Left lung (tissue), 14 donors: ENCODE measurements at places on chromosomes 12 and 14.

DNA sequence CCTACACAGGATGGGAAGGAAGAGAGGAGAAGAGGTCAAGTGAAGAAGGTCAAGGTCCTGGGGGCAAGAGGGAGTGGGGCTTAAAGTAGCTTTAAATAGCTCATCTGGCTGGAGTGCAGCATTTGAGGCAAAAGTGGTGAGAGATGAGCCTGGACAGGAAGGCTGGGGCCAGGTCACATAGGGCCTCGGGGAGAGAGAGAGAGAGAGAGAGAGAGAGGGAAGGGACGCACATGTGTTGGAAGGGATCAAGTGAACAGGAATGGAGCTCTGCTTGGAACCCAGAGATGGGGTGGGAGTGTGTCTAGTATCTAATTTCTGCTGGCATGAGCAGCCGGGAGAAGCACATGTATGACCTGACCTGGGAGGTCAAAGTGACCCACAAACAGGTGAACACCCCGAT lies 407.5 kb downstream of the MED13L start:
- DNase-seq = no peak

DNA sequence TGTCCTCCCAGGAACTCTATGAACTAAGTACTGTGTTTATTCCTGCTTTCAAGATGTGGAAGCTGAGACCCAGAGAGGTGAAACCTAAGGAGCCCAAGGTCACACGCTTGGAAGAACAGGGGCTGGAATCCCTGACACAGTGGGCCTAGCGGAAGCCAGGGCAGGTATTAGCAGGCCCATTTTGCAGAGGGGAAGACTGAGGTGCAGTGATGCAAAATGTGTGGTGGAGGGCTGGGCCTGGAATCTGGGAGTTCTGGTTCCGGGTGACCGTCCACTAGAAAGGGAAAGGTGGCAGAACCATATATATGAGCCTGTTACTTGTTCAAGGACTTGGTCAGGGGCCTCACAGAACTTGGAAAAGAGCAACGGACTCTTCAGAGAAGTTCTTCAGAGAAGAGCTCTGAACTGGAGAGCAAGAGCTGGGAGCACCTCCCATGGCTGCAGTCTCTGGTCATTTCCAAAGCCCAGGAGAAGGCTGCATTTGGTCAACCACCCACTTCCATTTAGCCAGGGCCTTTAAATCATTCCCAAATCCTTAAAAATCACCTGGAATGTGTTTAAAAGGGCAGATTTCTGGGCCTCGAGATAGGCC lies 119.5 kb downstream of the CHST11 start:
- DNase-seq = no peak

GRCh38 chr12:3592856-3593625 lies 102.0 kb downstream of the PRMT8 start:
- no peak for DNase-seq

DNA sequence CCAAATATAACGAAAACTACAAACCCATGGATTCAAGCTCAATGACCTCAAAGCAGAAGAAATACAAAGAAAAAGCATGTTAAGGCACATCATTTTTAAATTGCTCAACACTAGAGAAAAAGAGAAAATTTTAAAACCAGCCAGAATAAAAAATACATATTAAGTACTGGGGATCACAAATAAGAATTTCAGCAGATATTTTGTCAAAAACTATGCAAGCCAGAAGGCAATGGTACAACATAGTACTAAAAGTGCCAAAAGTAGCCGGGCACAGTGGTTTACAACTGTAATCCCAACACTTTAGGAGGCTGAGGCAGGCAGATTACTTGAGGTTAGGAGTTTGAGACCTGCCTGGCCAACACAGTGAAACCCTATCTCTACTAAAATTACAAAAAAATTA lies 10.2 kb downstream of the SGPP1 start:
- no peak for DNase-seq

DNA sequence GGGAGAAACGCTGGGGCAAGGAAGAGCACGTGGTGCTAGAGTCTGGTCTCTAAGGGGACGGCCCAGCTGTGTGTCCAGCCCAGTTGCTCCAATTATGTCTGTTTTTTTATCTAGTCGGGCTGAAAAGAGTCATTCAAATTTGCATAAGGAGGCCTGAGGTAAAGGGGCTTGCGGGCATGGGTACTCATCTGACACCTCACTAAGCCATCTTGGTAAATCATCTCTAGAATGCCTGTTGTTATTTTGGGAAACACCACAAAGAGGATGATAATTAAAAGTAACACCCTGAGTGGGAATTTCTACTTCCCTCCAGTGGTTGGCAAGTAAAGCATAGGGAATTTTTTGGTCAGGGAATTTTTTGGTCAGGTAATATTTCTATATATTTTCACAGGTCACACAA lies 196.1 kb upstream of the ALG10B start:
- no peak for DNase-seq

GRCh38 chr14:78358591-78358990 lies 188.4 kb downstream of the NRXN3 start:
- no peak for DNase-seq

DNA sequence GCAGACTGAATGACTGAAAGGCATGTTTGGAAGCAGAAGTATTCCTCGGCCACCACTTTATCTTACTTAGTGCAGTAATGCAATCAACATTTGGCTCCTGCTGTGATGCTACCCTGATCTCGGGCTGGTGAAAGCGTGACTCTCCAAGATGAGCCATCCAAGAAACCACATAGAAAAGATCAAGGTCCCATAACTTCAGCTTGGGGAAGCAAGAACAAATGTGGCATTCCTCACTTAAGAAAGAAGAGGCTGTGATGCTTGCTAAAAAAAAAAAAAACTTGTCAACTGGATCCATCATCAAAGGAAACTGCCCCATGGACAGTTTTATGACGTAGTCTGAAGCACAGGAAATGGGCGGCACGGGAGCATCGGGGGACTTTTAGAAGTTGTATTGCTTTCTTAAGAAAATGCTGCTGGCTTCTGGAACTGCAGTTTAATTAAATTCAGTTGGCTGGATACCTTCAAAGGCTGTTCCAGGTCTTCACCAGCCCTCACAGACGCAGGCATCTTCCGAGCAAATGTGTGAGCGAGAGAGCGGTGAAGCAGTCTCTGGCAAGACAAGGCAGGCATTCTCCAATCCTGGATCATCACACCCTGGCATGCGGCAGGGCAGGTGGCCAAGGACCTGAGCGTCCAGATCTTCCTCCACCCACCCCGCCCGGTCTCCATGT lies 38.2 kb upstream of the MAP1LC3B2 start:
- DNase-seq = no peak

GRCh38 chr12:95547522-95548055 lies 3.7 kb downstream of the USP44 start:
- no peak for DNase-seq

- DNase-seq = peak; percentile 92
These were observed 55.1 kb upstream of the CMKLR1 start for GRCh38 chr12:108394196-108394595.

DNA sequence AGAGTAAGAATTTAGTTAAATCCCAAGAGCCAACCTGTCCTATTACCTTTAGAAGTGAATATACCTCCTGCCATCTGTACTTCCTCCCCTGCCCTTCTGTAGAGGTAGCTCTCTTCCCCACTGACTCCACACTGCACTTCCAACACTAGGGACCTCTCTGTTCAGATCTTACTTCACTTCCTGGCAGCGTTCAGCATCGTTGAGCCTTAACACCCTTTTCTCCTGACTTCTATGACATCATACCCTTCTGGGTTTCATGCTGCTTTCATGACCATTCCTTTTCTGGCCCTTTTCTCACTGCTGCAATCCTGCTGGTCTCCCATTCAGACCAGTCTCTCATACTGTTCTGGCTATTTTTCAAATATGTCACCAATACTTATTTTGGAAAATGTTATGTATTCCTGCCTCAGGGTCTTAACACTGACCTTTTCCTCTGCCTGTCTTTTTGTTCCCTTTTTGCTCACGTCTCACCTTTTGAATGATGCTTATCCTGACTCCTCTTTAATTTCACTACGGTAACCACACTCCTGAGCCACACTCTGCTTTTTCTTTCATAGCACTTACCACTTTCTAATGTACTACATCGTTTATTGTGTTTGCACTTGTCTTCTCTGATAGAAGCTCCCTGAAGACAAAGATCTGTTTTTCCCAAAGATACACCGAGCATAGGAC lies 67.6 kb downstream of the PLEKHA5 start:
- DNase-seq = no peak

GRCh38 chr14:99729991-99730875 lies 46.1 kb downstream of the CYP46A1 start:
- DNase-seq = peak; percentile 65

GRCh38 chr12:26266881-26267280 lies 71.5 kb downstream of the SSPN start:
- no peak for DNase-seq

GRCh38 chr14:60064491-60065072 lies 27.1 kb upstream of the PCNX4 start:
- no peak for DNase-seq

DNA sequence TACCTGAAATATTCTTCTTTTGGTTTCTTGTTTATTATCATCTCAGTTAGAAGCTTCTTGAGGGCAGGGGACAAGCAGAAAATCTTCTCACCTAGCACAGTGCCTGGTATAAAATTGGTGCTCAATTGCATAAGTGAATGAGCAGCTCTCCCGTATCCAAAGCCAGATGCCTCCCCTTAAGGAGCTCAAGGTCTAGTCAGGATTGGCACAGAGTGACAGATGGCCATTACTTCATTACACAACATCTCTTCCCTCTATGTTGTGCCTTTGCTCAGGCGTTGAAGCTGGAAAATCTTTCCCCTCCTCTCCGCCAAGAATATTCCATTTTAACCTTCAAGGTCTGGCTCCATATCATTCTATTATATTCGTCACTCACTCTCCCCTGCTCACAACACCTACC lies 3.6 kb downstream of the SLC4A8 start:
- DNase-seq = no peak

GRCh38 chr12:117109943-117110635 lies 10.9 kb upstream of the TESC start:
- no peak for DNase-seq

- DNase-seq = no peak
These were observed 203.4 kb upstream of the PELI2 start for GRCh38 chr14:55914771-55915170.

DNA sequence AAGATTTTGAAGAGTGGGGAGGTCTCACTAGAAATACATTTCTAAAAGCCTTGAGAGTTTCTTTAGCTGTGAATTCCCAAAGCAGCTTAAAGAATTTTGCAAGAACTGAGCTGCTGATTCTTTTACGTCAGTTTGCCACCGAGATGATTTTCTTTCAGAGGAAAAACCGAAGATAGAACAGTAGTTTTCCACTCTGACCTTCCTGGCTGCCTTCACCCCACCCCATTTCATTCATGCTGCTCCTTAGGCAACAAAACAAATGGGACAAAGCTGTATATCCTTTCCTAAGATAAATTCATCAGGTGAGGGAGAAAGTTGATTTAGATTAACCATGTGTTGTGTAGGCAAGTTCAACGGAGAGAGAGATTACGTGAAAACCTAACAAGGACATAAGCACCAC lies 947.0 kb downstream of the GALC start:
- DNase-seq = no peak

DNA sequence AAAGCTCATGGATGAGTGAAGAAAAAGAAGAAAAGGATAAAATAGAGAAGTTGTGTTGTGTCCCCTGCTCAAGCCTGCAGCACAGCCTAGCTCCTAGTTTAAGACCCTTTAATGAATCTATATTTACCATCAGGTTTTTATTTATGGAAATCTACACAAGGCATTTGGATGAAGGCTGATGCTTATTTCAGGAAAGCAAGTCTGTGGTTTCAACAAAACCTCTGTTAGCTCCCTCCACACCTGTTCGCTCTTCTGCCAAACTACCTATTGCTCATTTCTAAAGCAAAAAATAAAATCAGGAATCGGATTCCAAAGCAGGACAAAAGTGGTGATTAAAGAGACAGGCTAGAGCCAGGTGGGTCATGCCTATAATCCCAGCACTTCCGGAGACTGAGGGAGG lies 18.9 kb upstream of the MAP3K9 start:
- DNase-seq = no peak

GRCh38 chr12:102329883-102330282 lies 132.2 kb upstream of the PMCH start:
- no peak for DNase-seq

DNA sequence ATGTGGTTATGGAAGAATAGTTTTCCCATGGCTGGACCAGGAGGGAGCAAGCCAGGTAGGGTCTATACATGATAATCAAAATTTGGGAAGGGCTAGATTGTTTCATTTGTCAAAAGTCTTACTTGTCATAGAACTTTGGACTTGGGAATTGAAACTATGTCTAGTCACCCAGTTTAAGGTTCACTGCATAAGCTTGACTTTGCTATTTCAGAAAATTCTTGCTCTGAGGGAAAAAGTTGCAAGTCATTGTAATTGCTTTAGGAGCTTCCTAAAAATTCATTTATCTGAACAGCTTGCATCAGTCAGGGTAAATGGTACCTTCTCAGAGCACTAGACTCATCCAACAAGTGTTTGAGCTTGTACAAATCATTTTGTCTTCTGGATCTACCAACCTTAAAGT lies 1194.7 kb downstream of the GALC start:
- no peak for DNase-seq

- DNase-seq = no peak
These were observed 651.9 kb downstream of the RERGL start for GRCh38 chr12:17438141-17438540.

DNA sequence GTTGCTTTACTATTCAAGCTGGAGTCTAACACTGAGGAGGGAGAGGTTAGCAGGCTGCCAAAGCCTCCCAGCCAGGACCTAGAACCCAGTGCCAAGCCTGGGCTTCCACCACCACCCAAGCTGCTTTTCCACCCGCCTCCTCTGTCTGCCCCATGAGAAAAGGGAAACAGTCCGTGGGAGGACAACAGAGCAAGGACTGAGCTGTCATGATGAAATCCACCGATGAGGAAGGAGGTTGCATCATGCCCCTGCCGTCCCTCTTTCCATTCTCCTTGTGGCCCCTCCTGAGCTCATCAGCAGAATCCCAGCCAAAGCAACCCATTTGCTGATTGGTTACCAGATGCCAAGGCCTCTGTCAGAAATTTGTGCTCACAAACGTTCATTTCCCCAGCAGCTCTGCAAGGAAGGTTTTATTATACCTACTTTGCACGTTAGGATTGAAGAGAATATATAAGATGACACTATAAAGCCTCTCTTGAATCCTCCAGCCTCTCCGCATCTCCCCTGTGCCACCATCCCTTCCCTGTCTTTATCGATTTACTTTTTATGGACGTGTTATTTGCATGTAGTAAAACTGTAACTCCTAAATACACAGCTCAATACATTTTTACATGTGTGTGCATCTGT lies 6.3 kb upstream of the SERPINA1 start:
- no peak for DNase-seq

- DNase-seq = no peak
These were observed 50.4 kb upstream of the DDX11 start for GRCh38 chr12:31023271-31023724.

DNA sequence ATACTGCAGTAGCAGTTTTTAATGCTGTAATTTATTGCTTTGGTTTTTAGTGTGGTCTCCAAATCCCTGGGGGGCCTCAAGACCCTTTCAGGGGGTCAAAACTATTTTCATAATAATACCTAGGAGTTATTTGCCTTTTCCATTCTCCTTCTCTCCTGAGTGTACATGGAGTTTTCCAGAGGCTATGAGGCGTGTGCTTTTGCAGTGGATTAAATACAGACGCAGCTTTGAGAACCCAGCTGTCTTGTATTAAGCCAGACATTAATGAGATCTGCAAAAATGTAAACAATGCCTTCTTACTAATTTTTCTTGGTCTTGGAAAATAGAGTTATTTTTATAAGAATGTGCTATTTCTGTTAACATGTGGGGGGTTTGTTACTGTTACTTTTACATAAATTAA lies 68.6 kb downstream of the SLC25A47 start:
- DNase-seq = peak; percentile 42
